ENCODE measurements at places on chromosomes 12 and 14.

DNA sequence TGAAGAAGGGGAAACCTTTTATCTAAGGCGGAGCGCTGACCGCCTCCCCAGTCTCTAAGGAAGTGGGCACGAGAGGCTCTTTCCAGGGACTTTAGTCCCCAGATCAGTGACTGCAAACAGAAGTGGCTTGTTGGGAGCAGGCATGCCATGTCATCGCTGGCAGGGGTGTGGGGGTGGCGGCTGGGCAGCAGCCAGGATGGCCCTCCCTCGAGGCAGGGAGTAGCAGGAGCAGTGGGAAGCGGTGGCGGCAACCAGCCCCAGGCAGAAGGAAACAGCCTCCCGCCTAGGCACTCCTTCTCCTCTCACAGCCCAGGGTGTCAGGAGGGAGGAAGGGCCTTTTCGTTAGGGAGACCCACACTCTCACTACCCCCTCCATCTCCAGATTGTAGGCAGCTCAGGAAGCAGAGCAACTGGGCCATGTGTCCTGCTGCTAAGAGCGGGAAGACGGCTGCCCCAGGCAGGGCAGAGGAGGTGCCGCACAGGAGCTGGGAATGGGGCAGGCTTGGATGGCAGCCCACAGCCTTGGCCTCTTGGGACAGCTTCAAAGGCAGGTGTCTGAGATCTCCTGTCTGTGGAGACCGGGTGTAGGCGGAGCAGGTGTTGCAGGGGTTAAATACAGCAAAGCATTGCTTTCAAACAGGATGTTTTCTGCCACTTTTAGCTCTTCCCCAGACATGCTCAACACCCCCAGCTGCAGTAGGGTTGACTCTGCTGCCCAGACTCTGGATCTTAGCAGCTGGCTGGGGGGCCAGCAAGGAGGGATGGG is 21.8 kb downstream of the VDR start:
- peaks cover 15% of the 10 kb centered on the region for H3K36me3 ChIP-seq
- H3K4me3 ChIP-seq = no peak overlapping the region
- H3K4me1 ChIP-seq = peaks cover 18% of the 10 kb centered on the region
- no peak overlapping the region for H3K27ac ChIP-seq
- H3K27me3 ChIP-seq = no peaks in the 10 kb centered on the region

- no peak for DNase-seq
- H3K4me1 ChIP-seq = no peaks in the 10 kb centered on the region
- no peak overlapping the region for H3K4me3 ChIP-seq
- H3K27me3 ChIP-seq = no peaks in the 10 kb centered on the region
- no peak overlapping the region for H3K27ac ChIP-seq
Measured at GRCh38 chr12:132003846-132004245, 54.1 kb downstream of the EP400 start.

- H3K36me3 ChIP-seq = no peaks in the 10 kb centered on the region
- no peak overlapping the region for H3K27ac ChIP-seq
- peak; percentile 9 for DNase-seq
- peaks cover 23% of the 10 kb centered on the region for H3K27me3 ChIP-seq
- peaks cover 20% of the 10 kb centered on the region for H3K4me1 ChIP-seq
Measured at GRCh38 chr14:99754141-99755067, 38.8 kb upstream of the EML1 start.

DNA sequence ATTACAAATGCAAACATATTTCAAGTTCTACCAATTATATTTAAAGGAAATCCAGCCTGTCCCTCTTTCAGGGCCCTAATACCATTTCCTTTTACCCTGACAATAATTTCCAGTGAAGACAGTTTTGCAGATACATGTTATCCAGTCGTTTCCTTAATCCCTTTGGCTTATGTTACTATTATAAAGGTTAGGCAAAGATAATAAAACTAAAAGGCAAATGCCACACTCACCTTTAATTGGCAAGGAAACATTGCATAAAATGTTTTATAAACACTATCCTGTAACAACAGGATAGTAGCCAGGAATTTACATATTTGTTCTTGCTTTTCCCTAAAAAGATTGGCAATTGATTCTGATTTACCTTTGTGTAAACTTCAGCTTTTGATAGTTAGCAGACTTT is 168.7 kb downstream of the AEBP2 start:
- no peaks in the 10 kb centered on the region for H3K27me3 ChIP-seq
- no peak overlapping the region for H3K27ac ChIP-seq
- no peak overlapping the region for H3K4me3 ChIP-seq
- H3K36me3 ChIP-seq = no peaks in the 10 kb centered on the region
- no peaks in the 10 kb centered on the region for H3K4me1 ChIP-seq

GRCh38 chr14:75711105-75711795 is 50.2 kb downstream of the TTLL5 start:
- peak overlapping the region; percentile 62 for H3K27ac ChIP-seq
- H3K27me3 ChIP-seq = no peaks in the 10 kb centered on the region
- peak; percentile 75 for DNase-seq
- H3K36me3 ChIP-seq = peaks cover 14% of the 10 kb centered on the region
- peaks cover 19% of the 10 kb centered on the region for H3K4me1 ChIP-seq

DNA sequence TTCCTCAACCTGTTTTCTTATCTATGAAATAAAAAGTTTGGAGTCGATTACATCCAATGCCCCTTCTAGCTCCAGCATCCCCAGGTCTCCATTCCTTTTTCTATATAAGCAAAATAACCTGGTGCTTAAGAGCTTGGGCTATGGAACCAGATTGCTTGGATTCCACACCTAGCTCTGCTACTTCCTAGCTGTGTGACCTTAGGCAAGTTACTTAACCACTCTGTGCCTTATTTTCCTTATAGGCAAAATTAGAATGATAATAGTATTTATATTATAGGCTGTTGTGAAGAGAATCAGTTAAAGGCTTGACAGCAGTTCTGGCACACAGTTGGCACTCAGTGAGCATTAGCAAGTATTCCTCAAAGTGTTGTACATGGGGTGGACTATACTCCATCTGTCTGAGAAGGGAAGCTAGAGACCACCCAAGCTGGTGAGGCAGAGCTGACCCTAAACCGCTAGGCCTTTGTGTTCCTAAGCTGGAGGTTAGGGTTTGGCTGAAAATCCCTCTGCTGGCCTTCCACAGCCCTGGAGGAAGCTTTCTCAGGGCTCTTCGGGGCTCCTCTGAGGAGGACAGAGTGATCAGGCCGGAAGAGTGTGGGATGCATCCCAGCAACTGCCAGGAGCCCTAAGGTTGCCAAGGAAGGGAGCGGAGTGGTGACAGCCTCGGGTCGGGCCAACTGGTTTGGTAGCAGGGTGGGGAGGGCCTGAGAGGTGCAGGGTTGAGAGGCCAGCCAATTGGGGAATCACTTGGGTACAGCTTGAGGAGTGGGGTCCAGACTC is 6.0 kb upstream of the KRT4 start:
- no peaks in the 10 kb centered on the region for H3K27me3 ChIP-seq
- no peak for DNase-seq
- peaks cover under 1% of the 10 kb centered on the region for H3K4me1 ChIP-seq
- H3K36me3 ChIP-seq = no peaks in the 10 kb centered on the region

- H3K4me3 ChIP-seq = no peak overlapping the region
- H3K27ac ChIP-seq = no peak overlapping the region
- no peaks in the 10 kb centered on the region for H3K4me1 ChIP-seq
- H3K27me3 ChIP-seq = peaks cover 32% of the 10 kb centered on the region
- no peaks in the 10 kb centered on the region for H3K36me3 ChIP-seq
- no peak for DNase-seq
Measured at GRCh38 chr14:57066463-57066862, 202.2 kb downstream of the EXOC5 start.

DNA sequence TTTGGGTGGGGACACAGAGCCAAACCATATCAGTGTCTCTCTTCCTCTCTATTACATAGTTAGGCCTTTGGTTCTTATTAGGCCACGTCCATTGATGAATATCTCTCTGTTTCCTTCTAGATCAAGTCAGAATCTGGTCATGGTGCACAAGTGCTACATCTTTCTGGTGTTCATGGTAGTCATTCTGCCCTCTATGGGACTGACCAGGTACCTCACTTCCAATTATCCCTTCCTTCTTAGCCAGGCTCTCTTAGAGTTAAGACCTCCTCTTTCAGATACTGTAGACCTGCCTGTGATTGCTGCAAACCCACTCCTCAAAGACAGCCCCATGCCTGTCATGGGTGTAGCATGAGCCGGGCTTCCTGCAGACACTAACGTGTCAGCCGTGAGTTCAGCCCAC is 25.2 kb downstream of the NGB start:
- no peaks in the 10 kb centered on the region for H3K4me1 ChIP-seq
- H3K27me3 ChIP-seq = no peaks in the 10 kb centered on the region
- H3K36me3 ChIP-seq = no peaks in the 10 kb centered on the region
- no peak overlapping the region for H3K4me3 ChIP-seq

DNA sequence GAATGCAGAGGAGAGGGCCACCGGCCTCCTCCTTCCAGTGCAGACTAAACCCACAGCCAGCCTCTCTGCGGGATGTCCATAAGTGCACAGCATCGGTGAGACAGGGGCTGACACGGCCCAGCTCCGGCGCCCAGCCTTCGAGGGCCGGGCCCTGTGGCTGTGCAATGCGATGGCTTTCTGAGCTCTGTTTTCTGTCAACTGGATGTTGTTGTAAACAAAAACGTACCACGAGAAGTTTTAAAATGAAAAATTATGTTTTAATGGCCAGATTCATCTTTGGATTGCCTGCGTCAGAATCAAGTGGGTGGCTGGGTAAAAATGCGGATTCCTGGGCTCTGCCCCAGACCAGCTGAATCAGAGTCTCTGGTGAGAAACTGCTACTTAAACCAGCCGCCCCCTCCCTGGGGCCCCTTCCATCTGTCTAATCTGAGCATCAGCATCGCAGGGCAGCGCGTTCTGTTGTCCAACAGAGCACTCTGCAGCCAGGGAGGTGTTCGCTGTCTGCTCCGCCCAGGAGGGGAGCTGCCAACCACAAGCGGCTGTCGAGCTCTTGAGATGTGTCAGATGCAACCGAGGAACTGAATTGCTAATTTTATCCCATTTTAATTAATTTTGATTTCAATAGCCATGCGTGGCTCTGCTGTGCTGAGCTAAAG is 133.4 kb downstream of the RFLNA start:
- no peaks in the 10 kb centered on the region for H3K36me3 ChIP-seq
- H3K27ac ChIP-seq = no peak overlapping the region
- peaks cover 22% of the 10 kb centered on the region for H3K4me1 ChIP-seq
- no peaks in the 10 kb centered on the region for H3K27me3 ChIP-seq

DNA sequence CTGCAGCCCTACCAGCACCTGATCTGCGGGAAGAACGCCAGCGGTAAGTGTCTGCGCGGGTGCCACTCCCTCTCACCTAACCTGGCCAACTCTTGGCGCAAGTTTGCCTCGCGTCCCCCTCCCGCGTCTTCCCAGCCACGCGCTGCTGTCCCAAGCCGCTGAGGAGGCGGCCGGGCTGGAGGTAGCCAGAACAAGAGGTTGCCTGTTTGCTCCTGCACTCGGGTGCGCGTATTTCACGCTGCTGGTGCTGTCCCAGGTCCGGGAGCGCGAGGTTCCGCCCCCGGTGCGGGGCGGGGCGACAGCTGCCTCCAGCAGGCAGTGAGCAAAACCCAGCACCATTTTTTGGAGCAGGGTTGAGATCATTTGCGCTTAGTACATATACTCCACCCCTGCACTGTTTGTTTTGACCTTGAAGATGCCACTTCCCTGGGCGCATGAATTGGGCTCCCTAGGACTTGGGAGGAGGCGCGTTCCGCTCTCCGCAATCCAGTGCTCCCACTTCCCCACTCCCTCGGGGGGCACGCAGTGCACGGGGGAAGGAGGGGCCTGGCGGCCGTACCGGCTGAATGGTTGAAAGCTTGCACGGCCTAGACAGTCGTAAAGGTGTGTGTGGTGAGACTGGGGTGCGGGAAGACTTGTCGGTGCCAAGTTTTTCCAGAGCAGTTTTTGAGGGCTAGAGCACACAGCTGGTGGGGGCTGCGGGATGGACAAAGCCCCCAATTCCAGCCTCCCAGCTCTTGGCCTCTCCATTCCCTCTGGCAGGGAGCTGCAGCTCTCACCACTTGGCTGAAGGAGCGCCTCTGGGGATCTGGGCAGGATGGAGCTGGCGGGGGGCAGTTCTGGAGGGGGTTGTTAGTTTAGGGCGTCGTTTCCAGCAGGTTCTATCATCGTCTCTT is 226.9 kb upstream of the CRY1 start:
- H3K36me3 ChIP-seq = no peaks in the 10 kb centered on the region
- DNase-seq = peak; percentile 47

- H3K27ac ChIP-seq = no peak overlapping the region
- no peaks in the 10 kb centered on the region for H3K36me3 ChIP-seq
- H3K4me1 ChIP-seq = no peaks in the 10 kb centered on the region
- H3K4me3 ChIP-seq = no peak overlapping the region
- no peak for DNase-seq
- H3K27me3 ChIP-seq = no peaks in the 10 kb centered on the region
Measured at GRCh38 chr14:72643317-72643801, 250.5 kb downstream of the DPF3 start.

GRCh38 chr12:52254180-52254964 is 20.1 kb upstream of the KRT86 start:
- H3K27me3 ChIP-seq = peaks cover 45% of the 10 kb centered on the region
- no peak overlapping the region for H3K4me3 ChIP-seq
- H3K4me1 ChIP-seq = peaks cover 5% of the 10 kb centered on the region
- DNase-seq = no peak
- H3K36me3 ChIP-seq = peaks cover 4% of the 10 kb centered on the region

- DNase-seq = no peak
- H3K4me3 ChIP-seq = no peak overlapping the region
Measured at GRCh38 chr12:118330421-118331018, 42.2 kb downstream of the TAOK3 start.

DNA sequence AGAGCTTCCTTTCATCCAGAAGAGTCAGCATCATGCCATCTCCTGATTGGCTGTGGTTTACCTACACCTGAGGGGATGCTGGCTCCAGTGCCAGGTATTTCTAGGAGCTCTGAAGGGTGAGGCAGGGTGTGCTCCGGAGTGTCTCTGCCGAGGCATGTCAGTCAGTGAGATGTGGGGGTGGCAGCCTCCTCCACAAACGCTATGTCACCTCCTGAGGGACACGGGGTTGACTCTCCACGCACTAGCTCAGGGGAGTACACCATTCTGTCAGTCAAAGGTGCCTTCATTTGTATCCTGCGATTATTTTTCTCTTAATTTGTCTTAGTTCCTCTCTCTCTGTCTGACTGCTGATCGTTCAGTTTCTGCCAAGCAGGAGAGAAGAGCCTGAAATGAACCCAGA is 604.5 kb downstream of the VRK1 start:
- peaks cover 12% of the 10 kb centered on the region for H3K27me3 ChIP-seq
- H3K36me3 ChIP-seq = no peaks in the 10 kb centered on the region
- DNase-seq = no peak
- H3K4me3 ChIP-seq = no peak overlapping the region

GRCh38 chr12:19779395-19780056 is 340.2 kb downstream of the AEBP2 start:
- H3K4me1 ChIP-seq = no peaks in the 10 kb centered on the region
- H3K4me3 ChIP-seq = no peak overlapping the region
- H3K27me3 ChIP-seq = no peaks in the 10 kb centered on the region
- H3K27ac ChIP-seq = no peak overlapping the region
- H3K36me3 ChIP-seq = no peaks in the 10 kb centered on the region
- DNase-seq = no peak

- no peak for DNase-seq
- H3K4me1 ChIP-seq = no peaks in the 10 kb centered on the region
- no peak overlapping the region for H3K4me3 ChIP-seq
- no peak overlapping the region for H3K27ac ChIP-seq
- no peaks in the 10 kb centered on the region for H3K36me3 ChIP-seq
- H3K27me3 ChIP-seq = no peaks in the 10 kb centered on the region
Measured at GRCh38 chr12:20555771-20556170, 139.4 kb upstream of the SLCO1C1 start.
